ENCODE measurements at places on chromosomes 3 and 15. TPM values are rescaled to one million over a fixed set of nuclear protein-coding genes. Genes with fewer than 3 reads are reported as not detected.

GRCh38 chr15:29740692-29741311 is 81.5 kb downstream of the TJP1 start:
- H3K36me3 ChIP-seq: no peaks in the 10 kb centered on the region
- no peak for DNase-seq
- no peaks in the 10 kb centered on the region for H3K27me3 ChIP-seq
- H3K27ac ChIP-seq: no peak overlapping the region
- H3K4me1 ChIP-seq: no peaks in the 10 kb centered on the region
- H3K4me3 ChIP-seq: no peak overlapping the region

DNA sequence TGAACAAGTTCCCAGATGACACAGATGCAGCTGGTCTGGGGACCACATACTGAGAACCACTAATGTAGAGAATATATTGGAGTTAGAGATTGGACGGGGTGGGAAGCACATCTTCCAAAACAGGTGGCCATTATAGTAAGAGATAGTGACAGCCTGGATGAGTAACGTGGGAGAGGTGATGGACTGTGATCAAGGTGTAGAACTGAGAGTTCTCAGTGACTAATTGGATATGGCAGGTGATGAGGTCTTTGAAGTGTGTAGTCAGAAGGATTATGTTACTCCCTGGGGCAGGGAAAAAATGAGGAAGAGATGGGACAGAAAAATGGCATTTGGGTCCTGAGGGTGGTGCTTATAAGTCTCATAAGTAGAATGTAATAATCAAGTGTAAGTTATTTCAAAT is 66.6 kb downstream of the KCNMB2 start:
- no peak for DNase-seq
- H3K27me3 ChIP-seq: peaks cover 2% of the 10 kb centered on the region
- no peak overlapping the region for H3K27ac ChIP-seq
- no peaks in the 10 kb centered on the region for H3K4me1 ChIP-seq
- no peaks in the 10 kb centered on the region for H3K36me3 ChIP-seq

The ZNF774 gene
- total RNA-seq: 0.20 TPM

GRCh38 chr3:16987141-16987540 is 102.4 kb downstream of the PLCL2 start:
- peaks cover 14% of the 10 kb centered on the region for H3K4me1 ChIP-seq
- H3K27ac ChIP-seq: no peak overlapping the region
- H3K27me3 ChIP-seq: no peaks in the 10 kb centered on the region
- H3K4me3 ChIP-seq: no peak overlapping the region

The SLC22A13 gene
- 0.22 TPM for total RNA-seq

GRCh38 chr3:180239939-180240338 is 203.2 kb upstream of the PEX5L start:
- H3K4me1 ChIP-seq: no peaks in the 10 kb centered on the region
- H3K4me3 ChIP-seq: no peak overlapping the region
- H3K27ac ChIP-seq: no peak overlapping the region
- no peak for DNase-seq
- no peaks in the 10 kb centered on the region for H3K27me3 ChIP-seq

DNA sequence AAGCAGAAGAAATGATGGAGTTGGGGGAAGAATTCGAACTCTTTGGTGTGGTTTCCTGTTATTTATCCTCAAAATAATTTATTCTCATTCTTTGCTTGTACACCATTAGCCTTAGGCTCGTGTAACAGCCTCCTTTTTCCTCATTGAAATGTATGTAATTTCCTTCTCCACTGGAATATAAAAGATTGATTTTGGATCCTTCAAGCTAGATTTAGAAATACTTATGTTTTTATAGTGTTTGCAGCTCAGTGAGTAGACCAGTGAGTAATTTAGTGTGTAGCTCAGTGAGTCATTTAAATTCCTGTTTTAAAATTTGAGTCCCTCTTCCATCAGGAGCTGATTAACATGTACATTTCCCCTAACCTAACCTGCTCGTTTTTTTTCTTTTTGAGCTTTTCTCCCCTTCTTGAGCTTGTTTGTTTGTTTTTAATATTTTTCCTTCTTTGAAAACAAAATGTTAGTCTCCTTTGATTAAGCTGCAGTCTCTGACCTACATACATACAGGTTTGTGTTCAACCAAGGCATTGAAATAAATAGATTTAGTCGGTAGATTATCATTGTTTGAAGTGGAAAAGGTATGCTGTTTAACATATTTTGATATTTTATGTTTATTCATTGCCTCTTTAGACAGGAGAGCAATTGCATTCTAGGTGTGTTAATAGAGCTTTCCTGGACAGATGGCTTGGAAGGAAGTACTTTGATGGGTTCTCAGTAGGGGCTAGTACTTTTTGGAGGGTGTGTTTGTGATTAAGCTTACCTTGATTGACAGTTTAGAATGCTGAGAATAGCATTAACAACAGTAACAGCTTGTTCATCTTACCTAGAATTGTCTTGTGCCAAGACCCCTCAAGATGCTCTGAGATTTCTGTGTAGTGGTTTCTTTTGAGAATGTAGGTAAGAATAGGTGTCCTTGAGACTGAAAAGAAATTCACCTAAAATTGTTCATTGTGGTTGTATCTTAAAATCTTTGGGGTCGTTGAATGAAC is 5.9 kb downstream of the USP3 start:
- peaks cover 34% of the 10 kb centered on the region for H3K4me1 ChIP-seq
- peak overlapping the region; percentile 26 for H3K27ac ChIP-seq
- no peaks in the 10 kb centered on the region for H3K27me3 ChIP-seq
- DNase-seq: no peak
- no peak overlapping the region for H3K4me3 ChIP-seq
